ENCODE measurements at places on chromosomes 11 and 22.

- DNase-seq, result no peak
These were observed 58.9 kb downstream of the LINC01488 start for GRCh38 chr11:69540118-69541000.

DNA sequence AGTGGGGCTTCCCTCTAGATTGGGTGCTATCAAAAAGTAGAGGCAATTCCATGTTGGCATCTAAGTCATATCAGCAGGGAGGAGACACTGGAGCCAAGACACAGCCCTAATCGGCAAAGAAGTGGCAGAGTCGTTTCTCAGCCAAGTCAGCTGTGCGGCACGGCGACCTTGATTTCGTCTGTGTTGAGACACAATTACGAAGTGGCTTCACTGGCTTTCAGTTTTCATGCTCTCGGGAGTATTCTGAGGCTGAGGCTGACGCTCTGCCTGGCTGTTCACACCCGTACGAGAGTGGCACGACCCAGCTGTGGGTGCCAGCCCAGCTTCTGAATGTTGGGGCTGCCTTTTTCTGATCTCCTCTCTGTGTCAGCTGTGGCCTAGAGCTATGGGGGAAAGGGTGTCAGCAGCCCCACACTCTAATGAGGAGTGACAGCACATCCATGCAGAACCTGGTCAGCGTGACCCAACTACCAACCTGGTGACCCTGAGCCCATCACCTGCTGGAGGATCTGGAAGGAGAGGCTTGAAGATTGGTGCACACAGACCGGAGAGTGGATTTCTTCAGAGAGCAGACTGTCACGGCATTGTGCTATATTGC lies 105.7 kb upstream of the TMEM45B start:
- no peak for DNase-seq

DNA sequence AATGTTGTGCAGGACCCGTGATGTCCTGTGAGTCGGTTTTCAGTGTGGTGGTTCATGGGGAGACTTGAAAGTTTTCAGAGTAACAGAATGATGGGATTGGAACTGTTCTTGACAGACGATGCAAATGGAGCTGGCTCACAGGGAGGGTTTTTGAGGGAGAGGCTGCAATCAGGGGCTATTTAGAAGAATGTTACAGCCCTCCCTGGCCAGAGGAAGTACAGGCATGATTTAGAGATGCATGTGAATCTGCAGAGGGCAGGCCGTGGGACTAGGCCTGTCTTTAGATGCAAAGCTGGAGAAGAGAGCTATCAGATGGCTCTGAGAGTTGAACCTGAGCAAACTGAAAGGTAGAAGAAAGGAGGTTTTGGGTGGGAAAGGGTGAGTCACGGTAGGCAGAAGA lies 74.6 kb upstream of the YWHAH start:
- DNase-seq, result no peak

DNA sequence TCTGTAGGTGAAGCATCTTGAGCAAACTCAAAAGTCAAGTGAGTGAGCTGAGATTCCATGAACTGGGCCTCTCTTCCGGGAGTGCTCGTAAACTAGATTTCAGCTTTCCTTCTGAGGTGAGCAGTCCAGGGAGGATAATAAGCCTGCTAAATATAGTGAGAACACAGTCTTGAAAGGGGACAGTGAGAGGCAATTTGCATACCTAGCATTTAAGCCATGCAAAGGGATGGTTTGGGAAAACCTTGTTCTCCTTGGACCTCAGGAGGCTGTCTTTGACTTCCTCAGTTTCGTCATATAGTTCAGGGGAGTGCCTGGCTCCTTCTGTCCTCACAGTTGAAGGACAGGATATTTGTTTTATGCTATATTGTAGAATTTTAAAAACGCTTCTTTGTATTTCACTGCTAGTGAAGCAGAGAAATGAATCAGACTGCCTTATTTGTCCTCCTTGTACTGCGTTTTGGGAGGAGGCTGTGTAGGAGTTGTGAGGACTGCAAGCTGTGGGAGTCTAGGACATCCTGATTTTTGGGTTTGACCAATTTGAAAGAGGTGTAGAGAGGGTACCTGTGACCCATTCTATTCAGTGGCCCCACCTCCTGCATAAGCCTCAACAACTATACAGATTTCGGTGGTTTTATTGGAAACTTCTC lies 11.0 kb upstream of the SORL1-AS1 start:
- DNase-seq, result no peak

GRCh38 chr22:40071720-40072119 lies 77.0 kb downstream of the FAM83F start:
- no peak for DNase-seq

DNA sequence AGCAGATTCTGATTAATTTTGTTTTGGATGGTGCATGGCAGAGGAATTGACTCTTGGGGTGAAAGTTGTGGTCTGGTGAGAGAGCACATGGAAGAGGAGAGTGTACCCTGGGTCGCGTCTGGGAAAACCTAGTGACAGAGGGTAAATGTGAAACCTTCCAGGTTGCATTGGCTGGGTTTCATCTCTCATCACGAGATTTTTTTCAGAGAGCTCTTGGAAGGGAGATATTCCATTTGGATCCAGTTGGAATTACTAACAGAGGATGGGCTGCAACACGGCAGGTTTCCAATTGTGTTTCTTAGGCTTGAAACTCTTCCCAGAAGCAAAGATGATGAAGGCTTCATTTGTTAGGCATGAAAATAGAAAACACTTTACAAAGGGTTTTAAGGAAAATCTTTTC lies 109.7 kb upstream of the MTMR2 start:
- DNase-seq, result no peak

DNA sequence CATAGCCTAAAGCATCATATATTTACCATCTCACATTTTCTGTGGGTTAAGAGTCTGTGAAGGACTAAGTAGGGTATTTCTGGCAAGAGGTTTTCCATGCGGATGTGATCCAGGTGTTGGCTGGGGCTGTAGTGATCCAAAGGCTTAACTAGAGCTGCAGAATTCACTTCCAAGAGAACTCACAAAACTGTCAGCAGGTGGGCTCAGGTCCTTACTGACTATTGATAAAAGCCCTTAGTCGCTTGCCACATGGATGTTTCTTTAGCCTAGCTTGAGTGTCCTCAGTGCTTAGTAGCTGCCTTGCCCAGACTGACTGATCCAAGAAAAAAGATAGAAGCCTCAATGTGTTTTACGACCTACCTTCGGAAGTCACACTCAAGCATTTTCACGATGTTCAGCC lies 250.8 kb downstream of the CNTN5 start:
- no peak for DNase-seq

GRCh38 chr11:44539971-44540370 lies 25.5 kb upstream of the CD82 start:
- DNase-seq, result no peak

DNA sequence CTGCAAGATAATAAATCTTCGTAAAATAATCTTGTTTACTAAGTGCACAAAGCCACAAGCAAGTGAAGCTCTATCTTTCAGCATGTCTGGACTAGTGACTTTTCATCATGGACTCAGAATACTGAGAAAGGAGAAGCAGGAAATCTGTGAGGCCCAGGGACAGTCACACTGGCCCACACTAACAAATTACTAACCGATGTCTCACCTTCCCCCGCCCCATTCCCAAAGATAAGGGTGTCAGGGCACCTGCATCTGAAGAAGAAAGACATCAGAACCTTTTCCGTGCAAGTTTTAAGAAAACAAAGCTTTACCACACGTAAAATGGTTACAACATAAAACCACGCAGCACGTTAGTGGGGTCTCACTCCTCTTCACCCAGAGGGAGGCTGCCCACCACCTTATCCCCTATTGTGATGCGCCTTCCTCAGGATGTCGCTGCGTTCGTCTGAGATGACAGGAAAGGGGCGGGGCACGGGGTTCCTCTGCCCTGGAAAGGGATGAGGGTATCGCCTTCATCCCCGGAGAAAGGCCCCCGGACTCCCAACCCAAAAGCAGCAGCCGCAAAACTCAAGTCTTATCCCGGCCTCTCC lies 616 bp downstream of the BTBD10 start:
- peak; percentile 34 for DNase-seq

GRCh38 chr11:8574798-8575197 lies 19.2 kb downstream of the STK33 start:
- DNase-seq, result no peak

GRCh38 chr11:119029340-119030028 lies 1.2 kb downstream of the SLC37A4 start:
- no peak for DNase-seq

- peak; percentile 63 for DNase-seq
These were observed 12.4 kb upstream of the DSCAML1 start for GRCh38 chr11:117809236-117810055.

GRCh38 chr22:39724390-39724789 lies 153.8 kb downstream of the CACNA1I start:
- DNase-seq, result no peak

GRCh38 chr22:35921044-35921443 lies 107.6 kb downstream of the RBFOX2 start:
- DNase-seq, result no peak

GRCh38 chr22:19430890-19431541 lies 517 bp downstream of the HIRA start:
- DNase-seq, result peak; percentile 30

DNA sequence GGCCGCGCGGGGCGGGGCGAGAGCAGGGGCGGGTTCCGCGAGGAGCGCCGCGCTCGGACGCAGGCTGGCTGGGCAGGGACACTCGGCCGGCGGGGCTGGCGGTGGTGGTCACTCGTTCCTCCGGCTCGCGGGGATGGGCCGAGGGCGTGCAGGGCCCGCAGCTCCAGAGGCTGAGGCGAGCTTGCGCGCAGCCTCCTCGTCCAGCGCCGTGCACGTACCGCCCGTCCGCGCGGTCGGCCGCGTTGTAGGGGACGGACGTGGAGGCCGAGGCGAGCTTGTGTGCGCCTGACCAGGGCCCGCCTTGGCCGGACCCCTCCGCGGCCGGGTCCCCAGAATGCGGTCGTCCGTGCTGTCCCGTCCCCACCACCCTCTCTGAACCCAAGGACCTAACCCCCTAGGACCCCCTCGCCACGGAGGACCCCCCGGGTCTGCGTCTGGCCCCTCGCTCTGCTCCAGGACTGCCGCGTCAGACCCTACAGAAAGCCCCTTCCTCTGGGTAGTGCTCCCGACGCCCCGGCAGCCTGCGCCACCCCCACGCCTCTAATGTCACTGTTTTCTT lies 569 bp upstream of the YPEL1 start:
- no peak for DNase-seq
